Natural killer cell treated with Interleukin-12 subunit alpha and Interleukin-12 subunit beta and Interleukin-15 and Interleukin-18, amount 100 ng/mL, for 72 hours (primary cell): ENCODE measurements at places on chromosomes 16 and 17.

DNA sequence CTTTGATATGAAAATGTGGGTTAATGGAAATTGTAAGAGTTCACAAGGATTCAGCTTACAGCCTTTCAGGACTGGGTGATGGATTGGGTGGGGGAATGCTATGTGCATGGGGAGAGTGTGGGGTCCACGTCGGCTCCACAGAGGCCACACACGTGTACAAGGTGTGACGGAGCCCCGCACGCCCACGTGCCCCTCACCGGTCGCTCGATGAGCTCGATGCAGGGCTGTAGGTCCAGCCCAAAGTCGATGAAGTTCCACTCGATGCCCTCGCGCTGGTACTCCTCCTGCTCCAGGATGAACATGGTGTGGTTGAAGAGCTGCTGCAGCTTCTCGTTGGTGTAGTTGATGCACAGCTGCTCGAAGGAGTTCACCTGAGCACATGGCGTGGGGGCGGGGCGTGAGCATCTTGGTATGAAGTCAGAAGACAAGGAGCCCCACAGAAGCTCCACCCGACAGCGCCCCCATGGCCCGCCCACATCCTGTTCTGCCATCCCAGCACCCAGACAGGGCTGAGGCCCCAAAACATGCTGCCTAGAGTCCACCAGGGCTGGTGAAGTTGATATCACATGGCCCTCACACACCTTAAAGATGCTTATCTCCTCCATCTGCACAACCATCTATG, 99.1 kb downstream of the MYH11 start:
- DNase-seq, result no peak

GRCh38 chr17:12048843-12049473, 28.3 kb downstream of the MAP2K4 start:
- DNase-seq, result no peak

DNA sequence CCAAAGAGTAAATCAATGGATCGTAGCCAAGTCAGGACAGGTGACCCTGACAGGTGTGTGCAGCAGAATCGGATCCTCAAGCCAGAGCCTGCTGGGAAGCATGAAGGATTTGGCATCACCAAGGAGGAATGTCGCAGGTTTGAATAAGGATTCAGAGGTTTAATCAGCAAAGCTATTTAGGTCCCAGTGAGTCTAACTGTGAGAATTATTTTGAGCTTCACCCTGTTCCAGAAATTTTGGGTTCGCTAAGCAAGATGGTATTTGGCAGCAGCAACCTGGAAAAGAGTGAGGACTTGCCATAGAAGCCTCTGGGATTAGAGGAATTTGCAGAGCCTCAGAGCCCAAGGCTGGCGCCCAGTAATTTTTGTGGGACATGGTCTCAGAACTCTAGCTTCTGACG, 173.0 kb downstream of the CCDC182 start:
- DNase-seq, result no peak

DNA sequence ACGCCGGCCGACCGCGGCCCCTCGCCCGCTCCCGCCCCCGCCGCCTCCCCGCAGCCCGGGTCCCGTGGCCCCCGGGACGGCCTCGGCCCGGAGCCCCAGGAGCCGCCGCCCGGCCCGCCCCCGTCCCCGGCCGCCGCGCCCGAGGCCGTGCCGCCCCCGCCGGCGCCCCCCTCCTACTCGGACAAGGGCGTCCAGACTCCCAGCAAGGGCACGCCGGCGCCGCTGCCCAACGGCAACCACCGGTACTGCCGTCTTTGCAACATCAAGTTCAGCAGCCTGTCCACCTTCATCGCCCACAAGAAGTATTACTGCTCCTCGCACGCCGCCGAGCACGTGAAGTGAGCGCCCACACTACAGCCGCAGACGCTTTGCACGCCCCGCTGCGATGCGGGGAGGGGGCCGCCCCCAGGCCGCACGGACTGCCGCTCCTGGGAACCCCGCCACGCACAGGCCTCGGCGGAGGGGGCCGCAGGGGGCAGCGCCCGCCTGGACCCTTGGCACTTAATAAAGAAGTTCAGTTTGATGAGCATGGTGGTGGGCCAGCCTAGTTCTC, 35.5 kb upstream of the ZC3H18 start:
- no peak for DNase-seq

DNA sequence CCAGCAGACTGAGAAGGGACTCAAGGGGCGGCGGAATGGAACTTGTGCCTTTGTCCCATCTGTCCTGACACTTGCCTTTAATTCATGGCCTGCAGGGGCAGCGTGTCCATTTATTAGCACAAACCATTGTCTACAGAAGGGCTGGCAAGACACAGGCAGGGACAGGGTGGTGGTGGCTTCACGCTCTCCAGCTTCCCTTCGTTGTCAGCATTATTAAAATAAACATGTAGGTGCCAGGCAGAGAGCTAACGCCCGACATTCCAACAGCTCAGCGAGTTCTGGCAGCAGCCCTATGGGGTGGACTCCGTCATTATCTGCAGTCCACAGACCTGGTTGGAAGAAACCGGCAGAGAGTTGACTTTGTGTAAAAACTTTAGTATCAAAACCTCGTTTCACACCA, 16.3 kb downstream of the DNAI2 start:
- no peak for DNase-seq

DNA sequence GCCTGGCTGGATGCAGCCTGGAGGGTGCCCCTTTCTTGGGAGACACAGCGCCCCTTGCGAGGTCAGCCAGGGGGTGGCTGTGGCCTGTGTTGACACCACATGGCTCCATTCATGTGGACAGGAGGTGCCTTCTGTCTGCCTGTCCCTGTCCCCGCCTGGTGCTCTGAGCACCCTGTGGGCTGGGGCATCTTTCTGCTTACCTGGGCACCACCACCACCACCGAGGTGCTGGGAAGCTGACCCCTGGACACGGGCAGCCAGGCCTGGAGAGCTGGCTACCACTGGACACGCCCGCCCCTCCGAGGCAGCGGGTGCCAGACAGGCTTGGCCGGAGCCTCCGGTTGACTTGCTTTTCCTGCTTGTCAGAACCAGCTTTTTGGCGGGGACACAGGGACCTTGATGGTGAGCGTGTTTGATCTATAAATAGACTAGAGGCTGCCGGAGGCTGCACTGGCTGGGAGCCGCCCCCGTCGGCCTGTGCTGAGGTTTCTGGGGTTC, 121.3 kb upstream of the GSE1 start:
- DNase-seq, result no peak

- no peak for DNase-seq
Measured at GRCh38 chr16:28193530-28194423, 18.0 kb downstream of the XPO6 start.
